Right kidney (tissue), 9 donors: ENCODE measurements at places on chromosomes 1 and 21.

- no peak for DNase-seq
Measured at GRCh38 chr1:45430490-45430889, 60.5 kb downstream of the TESK2 start.

DNA sequence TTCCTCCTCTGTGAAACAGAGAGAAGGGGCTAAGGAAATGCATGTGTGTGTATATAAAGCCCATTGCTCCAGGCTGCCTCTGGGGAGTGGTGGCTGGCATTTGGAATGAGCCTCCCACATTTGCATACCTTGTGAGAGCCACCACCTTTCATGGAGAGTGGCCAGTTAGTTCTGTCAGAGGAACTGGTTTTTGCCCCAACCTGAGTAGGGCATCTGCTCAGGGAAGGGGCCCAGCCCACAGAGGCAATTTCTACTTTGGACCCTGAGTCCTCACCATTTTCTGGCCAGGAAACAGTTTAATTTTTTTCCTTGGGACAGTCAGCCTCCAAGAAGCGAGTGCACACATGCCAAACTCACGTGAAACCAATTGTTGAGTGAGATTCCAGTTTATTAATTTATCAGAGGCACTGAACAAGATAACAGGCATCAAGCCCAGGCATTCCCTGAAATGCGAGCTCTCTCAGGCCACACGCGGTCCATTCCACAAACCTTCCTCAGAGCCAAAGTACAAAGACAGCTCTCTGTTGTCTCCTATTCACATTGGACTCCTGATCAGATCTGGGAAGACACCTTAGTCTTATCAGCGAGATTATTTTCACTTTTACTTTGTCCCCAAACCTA is 1.0 kb upstream of the SLC6A9 start:
- DNase-seq: no peak

DNA sequence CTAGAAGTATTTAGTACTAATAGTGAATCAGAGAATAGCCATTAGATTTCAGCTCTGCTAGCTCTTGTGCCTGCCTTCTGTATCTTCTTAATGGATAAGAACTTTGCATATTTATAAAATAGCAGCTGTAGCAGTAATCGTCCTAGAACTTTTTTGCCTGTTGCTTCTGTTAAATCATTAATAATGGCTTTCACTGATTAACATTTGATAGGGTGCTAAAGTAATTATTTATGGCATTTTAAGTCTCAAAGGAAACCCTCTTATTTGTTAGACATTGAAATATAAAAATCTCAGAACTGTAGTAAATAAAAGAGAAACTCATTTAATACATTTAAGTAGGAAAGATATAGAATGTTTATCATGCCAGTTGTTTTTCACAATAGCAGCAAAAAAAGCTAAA is 27.0 kb downstream of the SPEN start:
- no peak for DNase-seq

DNA sequence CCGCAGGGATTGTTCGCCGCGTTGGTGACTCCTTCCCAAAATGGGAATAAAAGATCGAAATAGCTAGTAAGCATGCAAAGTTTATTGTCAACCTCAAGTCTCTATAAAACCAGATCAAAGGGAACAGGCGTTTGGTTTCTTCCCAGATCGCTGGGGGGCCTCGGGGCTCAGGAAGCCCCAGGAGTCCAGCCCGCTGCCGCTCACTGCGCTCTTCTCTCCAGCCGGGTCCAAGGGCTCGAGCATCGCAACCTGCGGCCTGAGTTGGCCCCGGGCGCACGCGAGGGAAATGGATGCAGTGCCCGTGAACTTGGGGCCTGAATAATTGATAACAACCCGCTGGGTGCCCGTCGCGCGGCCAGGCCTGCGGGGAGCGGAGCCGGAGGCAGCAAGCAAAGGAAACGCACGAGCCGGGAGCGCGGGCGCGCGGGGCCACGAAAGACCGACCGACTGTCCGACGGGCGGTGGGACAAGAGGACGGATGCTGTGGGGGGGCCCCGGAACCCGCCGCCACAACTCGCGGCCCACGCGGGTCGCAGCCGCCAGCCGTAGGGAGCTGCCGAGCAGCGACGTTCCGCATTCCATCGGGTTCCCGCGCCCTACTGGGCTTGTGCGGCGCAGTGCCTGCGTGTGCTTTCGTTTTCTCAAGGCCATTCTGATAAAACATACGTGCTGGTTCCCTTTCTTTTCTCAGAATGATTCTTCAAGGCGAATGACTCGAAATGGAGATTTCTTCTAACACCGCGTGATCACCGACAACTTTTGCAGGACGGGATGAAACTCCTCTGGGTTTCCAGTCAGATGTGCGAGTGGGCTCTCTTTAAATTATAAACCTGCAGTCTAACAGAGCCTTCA is 14.0 kb upstream of the ALX3 start:
- DNase-seq: peak; percentile 79

- no peak for DNase-seq
Measured at GRCh38 chr1:3780901-3781300, 8.4 kb downstream of the SMIM1 start.

GRCh38 chr1:61287734-61288133 is 205.4 kb downstream of the NFIA start:
- DNase-seq: no peak

DNA sequence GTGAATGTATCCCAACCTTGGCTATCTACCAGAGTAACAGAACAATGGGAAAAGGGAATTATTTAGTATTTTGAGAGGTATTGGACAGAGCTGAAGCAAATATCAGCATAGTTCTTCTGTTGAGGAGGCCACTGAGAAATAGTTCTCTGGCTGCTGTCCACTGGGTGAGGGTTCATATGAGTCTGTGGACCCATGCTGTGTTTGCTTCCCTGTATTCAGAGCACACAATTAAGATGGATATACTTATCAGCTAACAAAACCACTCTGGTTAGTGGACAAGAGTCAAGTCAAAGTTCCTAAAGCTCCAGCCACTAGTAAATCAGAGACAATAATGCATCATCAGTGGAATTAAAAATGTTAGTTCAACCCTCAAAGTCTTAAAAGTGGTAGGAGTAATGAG is 66.1 kb downstream of the RGS18 start:
- DNase-seq: no peak

DNA sequence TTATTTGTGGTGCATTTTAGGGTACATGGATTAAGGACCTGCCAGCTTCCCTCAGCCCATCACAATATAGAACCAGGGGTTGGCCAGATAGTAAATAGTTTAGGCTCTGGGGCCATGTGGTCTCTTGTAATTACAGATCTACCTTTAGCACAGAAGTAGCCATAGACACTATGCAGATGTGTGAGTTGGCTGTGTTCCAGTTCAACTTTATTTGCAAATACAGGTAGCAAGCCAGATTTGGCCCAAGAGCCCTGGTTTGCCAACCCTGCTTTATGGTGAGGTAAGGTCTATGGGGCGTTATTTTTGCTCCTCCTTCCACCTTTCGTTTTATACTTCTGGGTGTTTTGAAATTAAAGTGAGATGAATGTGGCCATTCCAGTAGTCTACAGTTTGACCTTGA is 48.7 kb downstream of the MRPS6 start:
- no peak for DNase-seq

DNA sequence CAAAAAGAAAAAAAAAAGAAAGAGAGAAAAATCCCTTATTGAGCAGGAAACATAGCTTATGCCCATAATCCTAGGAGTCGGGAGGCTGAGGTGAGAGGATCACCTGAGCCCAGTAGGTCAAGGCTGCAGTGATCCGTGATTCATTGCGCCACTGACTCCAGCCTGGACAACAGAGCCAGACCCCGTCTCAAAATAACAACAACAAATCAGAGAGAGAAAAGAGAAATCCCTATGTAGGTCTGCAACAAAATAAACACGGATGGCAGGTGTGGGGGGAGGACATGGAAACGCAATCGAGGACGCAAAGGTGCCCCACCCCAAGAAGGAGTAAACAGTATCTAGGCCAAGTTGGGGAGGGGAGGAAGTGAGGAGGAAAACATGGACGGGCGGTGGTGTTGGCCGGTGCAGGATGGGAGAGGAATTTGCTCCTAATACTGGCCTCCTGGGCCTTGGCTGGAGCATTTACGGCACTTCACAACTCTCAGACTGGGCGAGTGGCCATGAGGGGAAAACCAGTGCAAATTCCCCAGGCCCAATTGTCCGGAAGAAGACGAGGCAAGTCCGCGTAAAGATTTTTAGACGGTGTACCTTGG is 609 bp upstream of the CHTOP start:
- DNase-seq: no peak

GRCh38 chr1:94037392-94038229 is 83.3 kb downstream of the ABCA4 start:
- no peak for DNase-seq

- no peak for DNase-seq
Measured at GRCh38 chr1:154959426-154959780, 2.2 kb downstream of the PYGO2 start.

GRCh38 chr1:25113086-25113485 is 119.2 kb downstream of the SYF2 start:
- DNase-seq: no peak

DNA sequence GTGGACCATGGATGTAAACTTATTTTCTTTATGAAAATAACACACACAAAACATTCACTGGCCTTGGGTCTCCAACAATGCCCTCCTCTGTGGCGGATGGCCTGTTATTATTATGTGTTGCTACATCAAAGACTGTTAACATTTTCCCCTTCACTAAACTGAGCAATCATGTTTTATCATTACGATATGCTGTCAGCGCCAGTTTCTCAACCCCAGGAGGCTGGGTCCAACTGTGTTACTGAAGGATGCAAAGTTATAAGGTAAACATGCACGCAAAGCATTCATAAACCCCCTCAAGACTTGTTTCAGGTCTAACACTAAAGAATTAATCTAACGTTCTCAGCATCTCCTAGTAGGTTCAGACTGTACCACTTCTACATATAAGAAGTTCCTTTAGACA is 6.0 kb upstream of the DUSP10 start:
- no peak for DNase-seq

- DNase-seq: no peak
Measured at GRCh38 chr1:78996791-78997190, 9.7 kb downstream of the ADGRL4 start.

GRCh38 chr1:230222678-230223077 is 155.6 kb downstream of the GALNT2 start:
- DNase-seq: no peak

DNA sequence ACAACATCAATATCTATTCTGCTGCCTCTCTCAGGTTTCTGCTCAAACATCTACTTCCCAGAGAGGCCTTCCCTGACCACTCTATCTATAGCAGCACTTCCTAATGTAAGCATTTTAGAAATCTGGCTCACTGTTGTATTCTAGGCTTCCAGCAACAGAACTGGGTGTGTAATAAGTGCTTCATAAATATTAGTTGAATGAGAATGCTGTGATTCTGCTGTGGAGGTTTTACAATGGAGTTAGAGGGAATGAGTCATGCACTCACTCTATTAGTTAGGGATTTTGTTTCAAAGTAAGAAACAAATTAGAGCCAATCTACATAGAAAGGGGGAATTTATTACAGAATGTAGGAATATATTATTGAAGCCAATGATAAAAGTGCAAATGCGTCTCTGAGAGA is 38.6 kb upstream of the SLC35F3 start:
- no peak for DNase-seq

DNA sequence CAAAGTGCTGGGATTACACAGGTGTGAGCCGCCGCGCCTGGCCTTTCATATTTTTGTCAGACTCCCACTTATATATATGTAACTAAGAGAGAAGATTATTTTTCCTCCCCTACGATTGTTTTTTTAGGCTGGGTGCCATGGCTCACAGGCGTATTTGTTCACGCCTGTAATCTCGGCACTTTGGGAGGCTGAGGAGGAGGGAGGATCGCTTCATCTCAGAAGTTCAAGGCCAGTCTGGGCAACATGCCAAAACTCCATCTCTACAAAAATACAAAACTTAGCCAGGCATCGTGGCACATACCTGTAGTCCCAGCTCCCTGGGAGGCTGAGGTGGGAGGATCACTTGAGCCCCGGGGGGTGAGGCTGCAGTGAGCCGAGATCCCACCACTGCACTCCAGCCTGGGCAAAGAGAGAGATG is 23.9 kb upstream of the ITLN2 start:
- DNase-seq: no peak
